HS-27A (cell line): ENCODE measurements at places on chromosomes 7 and 10.

- DNase-seq, result no peak
These were observed 9.9 kb downstream of the PRKAG2 start for GRCh38 chr7:151866761-151867655.

DNA sequence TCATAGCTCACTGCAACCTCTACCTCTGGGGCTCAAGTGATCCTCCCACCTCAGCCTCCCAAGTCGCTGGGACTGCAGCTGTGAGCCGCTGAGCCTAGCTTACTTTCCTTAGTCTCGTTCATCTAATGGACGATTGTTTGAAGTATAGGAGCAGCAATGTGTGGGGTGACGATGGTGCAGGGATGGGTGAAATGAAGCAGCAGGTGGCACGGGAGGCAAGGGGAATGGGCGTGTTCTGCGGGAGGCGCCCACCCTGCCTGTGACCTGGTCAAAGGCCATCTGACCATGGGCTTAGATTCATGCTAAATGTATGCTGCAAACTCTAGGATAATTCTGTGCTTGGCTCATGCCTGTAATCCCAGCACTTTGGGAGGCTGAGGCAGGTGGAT, 210.7 kb downstream of the MAD1L1 start:
- no peak for DNase-seq

DNA sequence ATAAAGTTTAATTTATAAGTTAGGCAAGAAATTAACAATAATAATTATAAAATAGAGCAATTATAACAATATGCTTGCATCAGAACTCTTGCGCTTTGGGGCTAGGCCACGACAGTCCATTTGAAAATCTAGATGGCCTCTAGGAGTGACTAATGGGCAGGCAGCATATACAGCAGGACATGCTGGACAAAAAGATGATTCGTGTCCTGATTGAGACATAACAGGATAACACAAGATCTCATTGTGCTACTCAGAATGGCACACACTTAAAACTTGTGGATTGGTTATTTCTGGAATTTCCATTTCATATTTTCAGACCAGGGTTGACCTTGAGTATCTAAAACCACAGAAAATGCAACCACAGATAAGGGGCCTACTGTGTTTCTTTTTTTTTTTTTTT, 27.5 kb downstream of the CTNNA3 start:
- no peak for DNase-seq

- DNase-seq, result no peak
These were observed 49.9 kb downstream of the CHST15 start for GRCh38 chr10:124043310-124044142.

DNA sequence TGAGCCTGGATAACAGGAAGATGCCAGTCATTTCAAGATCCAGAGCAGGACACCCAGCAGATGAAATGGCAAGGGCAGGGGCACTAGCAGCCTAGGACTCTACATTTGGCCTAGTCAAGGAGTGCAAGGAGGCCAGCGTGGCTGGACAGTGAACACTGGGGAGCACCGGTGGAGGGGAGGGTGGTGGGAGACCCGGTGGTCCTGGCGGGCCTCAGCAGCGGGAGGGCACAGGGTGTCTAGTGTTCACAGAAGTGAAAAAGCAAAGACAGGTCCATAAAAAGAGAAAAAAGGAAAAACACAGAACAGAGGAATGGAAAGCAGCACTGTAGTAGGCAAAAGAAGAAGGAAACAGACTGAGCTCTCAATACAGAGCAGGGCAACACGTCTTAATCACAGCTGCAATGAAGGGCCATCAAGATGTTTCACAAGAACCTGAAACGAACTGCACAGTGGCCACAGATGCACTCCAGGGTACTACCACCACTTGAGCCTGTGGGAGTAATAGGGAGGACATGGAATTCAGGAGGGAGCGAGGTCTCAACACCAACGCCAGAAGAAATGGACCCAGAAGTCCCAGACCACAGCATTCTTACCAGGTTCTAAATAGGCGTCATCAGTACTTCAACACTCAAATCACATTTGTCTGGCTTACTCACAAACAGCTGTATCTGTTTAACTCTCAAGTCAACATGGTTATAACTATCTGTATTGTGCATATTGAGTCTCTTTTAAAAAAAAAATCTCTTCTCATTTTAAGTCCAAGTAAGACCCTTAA, 573.7 kb downstream of the PARD3 start:
- DNase-seq, result no peak

DNA sequence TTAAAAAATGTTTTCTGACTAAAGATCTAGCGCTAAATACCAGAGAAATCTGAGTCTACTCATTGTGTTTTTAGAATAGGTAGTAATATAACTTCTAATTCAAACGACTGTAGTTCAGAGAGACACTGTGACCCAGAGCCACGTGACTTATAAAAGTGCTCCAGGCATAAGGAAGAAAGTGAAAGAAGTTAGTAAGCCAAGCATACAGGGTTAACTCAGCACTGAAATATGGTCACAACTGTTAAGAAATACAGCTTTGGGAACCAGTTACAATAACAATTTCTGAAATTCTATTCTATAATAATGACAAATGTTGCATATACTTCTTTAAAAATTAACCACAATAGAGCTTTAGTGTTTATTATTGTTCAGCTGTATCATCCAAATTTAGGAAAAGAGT, 119.1 kb downstream of the TFEC start:
- DNase-seq, result no peak

- DNase-seq, result no peak
These were observed 333.9 kb downstream of the ADRA2A start for GRCh38 chr10:111410740-111411139.

- DNase-seq, result no peak
These were observed 6.3 kb upstream of the IL2RA start for GRCh38 chr10:6068422-6068821.

DNA sequence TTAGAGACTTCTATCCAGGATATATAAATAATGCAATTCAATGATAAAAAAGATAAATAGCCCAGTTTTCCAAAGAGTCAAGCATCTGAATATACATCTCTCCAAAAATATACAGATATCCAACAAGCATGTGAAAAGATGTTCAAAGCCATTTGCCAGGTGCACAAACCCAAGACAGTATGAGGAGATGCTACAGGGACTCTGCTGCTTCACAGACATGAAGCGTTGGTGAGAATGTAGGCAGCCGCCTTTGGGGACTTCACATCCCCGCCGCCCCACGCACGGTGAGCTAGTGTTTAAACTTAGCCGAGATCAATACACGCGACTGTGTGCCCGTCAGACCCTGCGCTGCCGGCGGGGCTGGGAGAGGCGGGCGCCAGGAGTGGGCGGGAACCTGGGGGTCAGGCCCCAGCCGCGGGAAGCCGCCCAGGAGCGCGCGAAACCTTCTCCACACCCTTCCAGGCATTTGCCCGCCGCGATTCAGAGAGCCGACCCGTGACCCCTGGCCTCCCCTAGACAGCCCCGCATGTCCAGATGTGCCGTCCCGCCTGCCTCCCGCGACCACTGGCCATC, 927 bp upstream of the ALOX5 start:
- no peak for DNase-seq

DNA sequence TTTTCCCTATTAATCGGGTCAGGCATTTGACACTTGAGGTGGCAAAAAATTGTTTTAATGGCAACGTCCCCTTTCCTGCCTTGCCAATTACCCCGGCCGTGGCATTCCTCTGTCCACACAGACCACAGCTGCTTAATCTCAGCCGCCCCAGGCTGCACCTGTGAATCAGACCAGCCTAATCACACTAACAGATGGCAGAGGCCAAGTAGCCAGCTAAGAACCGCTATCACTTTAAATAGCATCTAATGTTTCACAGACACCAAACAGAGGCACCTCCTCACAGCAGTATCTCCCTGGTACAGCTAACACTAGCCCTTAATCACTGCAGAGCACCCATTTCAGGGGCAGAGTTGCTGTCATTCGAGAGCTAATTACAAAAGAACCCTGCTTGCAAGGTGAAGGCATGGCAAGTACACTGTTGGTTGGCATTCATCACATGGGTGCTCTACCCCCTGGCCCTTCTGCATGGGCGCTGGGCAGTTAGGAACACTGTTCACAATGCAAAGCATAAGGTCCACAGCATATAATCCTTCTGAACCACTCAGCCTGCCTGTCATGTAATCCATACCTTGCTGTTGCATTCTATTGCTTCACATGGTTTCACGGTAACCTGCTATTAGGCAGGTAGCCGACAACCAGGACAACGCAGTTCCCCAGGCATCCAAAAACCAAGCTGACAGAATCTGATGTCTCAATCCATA, 38.8 kb downstream of the FGFR2 start:
- DNase-seq, result no peak

GRCh38 chr10:43111101-43111500, 27.1 kb upstream of the CSGALNACT2 start:
- no peak for DNase-seq

GRCh38 chr7:24833549-24833948, 76.3 kb upstream of the GSDME start:
- no peak for DNase-seq

DNA sequence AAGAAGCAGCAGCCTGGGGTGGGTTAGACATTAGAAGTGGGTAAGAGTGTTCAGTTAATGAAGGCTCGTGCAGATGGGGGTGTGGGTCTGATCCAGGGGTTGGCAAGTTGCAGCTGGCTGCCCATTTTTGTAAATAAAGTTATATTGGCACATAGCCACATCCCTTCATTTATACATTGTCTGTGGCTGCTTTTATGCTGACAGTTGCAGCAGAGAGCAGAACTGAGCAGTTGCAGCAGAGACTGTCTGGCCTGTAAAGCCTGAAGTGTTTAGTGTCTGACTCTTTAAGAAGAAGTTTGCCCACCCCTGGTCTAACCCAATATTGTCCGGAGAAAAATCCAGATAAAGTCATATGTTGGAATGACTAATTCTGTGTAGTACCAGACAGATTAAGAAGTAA, 38.1 kb downstream of the GLRX3 start:
- DNase-seq, result no peak

DNA sequence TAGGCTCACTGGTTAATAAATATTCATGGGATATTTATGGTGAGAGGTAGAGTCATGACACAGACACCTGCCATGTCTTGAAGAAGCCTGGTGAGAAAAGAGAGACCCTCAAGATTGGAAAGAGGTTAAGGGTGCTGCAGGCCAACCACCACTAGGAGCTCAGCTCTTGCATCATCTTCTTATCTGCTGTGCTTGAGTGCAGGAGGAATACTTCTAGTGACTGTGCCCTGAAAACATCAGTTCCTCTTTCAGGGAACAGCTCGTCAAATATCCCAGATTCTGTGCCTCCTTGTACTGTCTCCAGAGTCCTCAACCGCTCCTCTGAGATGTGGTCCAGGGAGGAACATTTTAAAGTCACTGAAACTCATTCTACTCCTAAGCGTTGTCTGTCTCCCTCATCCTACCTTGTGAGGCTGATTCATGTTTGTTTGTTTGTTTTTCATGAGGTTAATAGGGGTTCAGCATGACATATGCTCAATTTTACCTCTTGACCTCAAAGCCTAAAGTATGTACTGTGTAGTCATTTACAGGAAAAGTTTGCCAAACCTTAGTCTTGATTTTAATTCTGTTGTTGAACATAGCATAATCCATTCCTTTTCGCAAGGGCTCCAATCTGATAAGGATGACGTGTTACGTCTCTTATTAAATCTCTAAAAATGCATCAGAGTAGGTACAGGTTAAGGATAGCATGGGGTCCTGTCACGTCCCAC, 293.1 kb downstream of the C7orf25 start:
- no peak for DNase-seq
